ENCODE measurements at places on chromosomes 13 and 19.

- no peak for DNase-seq
Measured at GRCh38 chr19:23099966-23100365, 16.9 kb upstream of the ZNF730 start.

GRCh38 chr13:95083758-95084157 is 217.5 kb downstream of the ABCC4 start:
- peak; percentile 18 for DNase-seq

DNA sequence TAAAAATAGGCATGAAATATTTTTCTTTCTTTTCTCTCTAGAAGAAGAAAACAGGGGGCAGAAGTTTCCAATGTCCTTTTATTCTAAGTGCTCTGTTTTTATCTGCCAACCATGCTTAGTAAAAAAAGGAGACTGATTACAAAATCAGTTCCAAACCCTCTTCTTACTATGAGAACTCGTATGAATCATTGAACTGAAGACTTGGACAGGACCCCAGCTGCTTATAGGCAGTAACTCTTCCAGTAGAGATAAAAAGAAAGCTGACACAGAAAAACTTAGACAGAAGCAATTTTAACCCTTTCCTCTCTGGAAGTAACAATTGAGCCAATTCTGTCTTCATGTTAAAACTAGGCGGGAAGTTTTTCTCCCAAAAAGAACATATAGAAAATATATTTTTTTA is 24.5 kb upstream of the FREM2 start:
- DNase-seq, result no peak

- no peak for DNase-seq
Measured at GRCh38 chr19:16836115-16837034, 7.2 kb downstream of the SIN3B start.

GRCh38 chr19:11338569-11339253 is 746 bp downstream of the RAB3D start:
- no peak for DNase-seq

GRCh38 chr19:58387338-58388174 is 487 bp downstream of the RPS5 start:
- DNase-seq, result no peak

GRCh38 chr13:77349365-77349764 is 22.5 kb upstream of the MYCBP2 start:
- DNase-seq, result no peak

DNA sequence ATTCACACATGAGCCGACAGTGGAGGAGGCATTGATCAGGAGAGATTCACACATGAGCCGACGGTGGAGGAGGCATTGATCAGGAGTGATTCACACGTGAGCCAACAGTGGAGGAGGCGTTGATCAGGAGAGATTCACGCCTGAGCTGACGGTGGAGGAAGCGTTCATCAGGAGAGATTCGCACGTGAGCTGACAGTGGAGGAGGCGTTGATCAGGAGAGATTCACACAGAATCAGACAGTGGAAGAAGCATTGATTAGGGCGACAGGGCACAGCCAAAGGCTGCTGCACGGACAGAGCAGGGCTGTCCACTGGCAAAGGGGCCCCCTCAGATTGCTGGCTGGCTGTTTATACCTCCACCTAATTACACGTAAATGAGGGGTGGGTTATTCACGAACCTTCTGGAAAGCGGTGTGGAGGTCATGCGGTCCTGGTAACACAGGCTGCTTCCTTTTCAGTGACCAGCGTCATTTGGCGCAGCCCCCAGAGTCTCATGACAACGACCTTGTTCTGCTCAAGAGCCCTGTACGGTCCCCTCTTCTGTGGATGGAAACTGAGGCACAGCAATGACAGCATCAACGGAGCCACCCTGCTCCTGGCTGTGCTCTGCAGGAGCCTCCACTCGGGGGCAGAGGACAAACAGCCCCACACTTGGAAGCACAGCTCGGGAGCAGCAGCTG is 50.6 kb upstream of the GAS6 start:
- DNase-seq, result no peak
